Stimulated activated naive CD8-positive, alpha-beta T cell treated with anti-CD3 and anti-CD28 coated beads, Interleukin-15, Interleukin-2, amounts not matched to agents 100 U/mL and 50 U/mL, for 24 hours (primary cell): ENCODE measurements at places on chromosomes 12 and 14.

- DNase-seq, result peak; percentile 80
Measured at GRCh38 chr14:22598099-22598895, at the start of gene ABHD4. ABHD4 (plus strand) TSS chr14:22598300; CDS start chr14:22598307, 7 bp downstream.

DNA sequence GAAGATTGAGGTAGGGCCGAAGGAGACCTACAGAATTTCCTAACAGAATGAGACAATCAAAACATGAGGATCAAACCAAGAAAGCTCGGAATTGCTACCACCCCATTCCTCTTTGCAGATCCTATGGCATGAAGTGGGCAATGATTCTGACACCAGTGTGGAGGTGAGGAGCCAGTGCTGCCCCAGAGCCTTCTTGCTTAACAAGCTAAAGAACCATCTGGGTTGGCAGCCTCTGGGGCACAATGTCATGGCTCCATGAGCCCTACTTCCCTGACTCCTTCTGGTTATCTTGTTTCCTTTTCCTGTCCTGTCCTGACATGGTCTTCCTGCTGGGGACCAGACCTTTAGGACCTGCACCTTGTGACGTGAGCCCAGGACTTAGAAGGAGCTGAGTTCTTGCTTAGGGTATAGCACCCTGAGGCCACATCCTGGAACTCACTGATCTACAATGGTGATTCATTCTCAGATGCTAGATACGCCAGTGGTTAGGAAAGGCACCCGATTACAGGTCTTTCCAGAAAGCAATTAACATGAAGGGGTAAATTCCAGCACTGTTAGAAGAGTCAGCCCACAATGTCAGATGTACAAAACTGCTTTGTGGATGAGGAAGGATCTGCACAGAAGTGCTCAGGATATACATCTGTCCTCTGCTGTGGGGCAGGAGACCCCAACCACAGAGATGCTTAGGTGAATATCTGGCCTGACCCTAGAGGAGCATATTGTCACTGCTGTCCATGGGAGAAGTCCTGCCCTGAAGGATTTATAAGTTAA is 324.2 kb downstream of the ZFP36L1 start:
- DNase-seq, result peak; percentile 54

- no peak for DNase-seq
Measured at GRCh38 chr12:45273717-45274271, 57.9 kb downstream of the ANO6 start.

GRCh38 chr14:68263563-68264259 is 444.1 kb downstream of the RAD51B start:
- DNase-seq, result no peak

- DNase-seq, result no peak
Measured at GRCh38 chr14:73368616-73369015, 89.7 kb downstream of the NUMB start.

DNA sequence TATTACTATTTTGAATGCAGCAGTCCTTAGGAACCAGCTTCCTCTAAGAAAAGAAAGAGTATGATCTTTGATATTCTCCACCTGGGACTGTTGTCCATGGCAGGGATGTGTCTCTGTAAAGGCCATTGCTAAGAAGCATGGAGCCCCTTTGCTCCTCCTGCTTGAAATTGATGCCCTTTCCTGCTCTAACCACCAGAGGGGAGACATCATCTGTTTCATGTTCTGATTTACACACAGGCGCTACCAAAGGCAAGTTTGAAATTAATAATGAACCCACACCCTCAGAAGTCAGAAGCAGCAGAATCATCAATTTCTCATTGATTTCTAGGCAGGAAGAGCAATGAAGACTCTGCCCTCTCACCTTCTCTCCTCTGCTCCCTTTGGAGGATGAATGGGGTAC is 253.8 kb downstream of the RMST start:
- DNase-seq, result no peak

GRCh38 chr14:99176156-99176945 is 95.6 kb downstream of the BCL11B start:
- DNase-seq, result no peak

GRCh38 chr12:65925626-65926025 is 101.3 kb downstream of the HMGA2 start:
- DNase-seq, result no peak

DNA sequence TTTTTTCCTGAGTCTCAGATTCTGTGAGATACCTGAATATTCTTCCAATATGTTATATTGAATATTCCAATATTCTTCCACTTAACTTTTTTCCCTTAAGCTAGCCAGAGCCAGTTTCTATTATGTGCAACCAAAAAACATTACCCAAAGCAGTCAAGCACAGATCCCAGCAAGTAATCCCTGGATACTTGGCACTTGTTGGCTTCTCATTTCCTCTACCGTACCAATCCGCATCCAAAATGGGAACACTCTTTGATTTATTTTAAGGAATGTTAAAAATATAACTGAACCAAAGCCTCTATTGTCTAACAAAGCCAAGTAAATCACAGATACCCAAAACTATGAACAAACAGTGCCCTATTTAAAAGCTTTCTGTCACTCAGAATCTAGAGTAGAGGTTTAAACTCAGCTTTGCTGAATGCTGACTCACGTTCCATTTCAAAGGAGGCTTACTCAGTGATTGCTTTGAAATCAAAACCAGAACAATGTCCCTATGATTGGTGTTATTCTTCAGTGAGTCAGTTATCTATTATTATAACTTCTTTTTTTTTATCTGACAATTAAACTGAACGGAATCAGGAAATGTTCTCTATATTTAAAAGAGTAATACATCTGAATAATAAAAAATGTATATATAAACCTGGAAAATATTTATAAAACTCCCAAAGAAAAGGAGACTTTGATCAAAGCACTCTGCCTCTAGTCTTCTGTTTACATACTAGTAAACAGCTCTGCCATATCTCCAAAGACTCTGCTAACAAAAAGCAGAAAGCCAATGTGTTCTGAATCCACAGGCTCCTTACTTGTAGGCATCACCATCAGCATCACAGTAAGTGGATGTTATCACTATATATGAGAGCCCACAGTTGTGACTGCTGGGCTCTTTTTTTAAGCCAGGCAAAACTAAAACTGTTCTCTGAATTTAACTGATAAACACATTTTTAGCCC is 360.8 kb downstream of the CCDC91 start:
- no peak for DNase-seq

GRCh38 chr14:36467332-36467731 is 52.7 kb downstream of the NKX2-1 start:
- DNase-seq, result no peak

DNA sequence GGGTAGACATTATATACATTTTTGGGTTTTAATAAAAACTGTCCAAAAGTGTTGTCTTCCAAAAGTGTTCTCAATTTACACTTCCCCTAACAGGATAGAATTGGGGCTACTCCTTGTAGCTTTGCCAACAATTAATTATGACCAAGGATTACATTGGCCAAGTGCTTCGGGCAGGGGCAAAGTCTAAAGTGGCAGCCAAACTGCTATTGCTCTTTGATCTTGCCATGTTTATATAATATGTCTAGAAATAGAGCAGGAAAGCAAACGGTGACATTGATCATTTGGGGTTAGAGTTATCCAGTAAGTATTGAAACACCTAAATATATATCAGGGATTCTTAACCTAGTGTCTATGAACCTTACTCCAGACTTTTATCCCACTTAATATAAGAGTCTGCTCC is 31.2 kb upstream of the IGF1 start:
- DNase-seq, result no peak
